CD4-positive, alpha-beta T cell treated with Interleukin-10 for 1 hour (primary cell): ENCODE measurements at places on chromosomes 12 and 14.

DNA sequence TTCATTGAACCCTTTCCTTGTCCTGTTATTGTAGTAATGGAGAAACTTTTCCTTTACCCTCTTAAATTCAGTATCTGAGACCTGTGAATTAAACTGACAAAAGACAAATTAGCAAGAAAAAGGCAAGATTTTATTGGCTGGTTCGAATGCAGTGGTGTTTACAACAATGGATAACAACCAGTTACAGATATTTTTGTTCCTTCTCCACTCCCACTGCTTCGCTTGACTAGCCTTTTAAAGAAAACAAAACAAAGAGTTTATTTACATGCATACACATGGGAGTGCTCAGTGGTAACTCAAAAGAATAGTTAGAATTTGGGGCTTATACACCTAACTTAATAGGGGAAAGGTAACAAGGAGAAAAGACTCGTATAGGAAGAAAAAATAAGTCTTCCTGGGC lies 37.0 kb upstream of the HECTD1 start:
- no peak for DNase-seq

DNA sequence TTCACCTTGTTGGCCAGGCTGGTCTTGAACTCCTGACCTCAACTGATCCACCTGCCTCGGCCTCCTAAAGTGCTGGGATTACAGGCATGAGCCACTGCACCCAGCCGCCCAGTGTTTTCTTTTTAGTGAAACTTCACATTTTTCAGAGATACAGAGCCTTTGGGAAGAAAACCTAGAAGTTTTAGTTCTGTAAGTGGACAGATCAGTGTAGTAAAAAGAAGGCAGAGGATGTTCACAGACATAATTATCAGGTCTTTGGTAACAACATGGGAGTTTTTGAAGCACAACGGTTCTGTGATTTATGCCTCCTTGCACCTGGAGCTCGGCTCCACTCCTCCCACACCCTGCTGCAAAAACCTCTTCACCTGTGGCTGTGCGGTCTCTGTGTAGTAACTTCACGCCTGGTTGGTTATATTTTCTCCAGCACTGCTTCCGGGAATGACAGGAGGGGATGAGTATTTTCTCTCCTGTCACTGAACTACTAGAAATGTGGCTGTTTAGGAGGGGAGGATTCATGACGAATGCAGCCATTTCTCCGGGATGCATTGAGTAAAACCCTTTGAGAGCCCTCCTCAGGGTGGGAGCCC lies 67.0 kb downstream of the ARF6 start:
- peak; percentile 33 for DNase-seq

DNA sequence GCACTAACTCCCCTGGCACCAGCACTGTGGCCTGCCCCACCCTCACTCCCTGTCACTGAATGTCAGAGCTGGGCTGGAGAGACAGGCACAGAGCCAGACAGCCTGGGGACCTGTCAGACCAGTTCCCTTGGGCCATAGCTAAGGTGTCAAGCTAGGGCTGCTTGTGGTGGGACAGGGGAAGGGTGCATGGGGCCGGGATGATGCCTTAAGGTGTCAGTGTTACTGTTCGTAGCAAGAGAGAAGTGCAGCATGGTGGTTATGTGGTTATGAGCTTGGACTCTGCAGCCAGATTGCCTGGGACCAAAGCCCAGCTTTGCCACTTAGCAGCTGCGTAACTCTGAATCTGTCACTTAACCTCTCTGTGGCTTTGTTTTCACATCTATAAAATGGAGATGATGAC lies 3.8 kb downstream of the RAPGEF3 start:
- DNase-seq: no peak

DNA sequence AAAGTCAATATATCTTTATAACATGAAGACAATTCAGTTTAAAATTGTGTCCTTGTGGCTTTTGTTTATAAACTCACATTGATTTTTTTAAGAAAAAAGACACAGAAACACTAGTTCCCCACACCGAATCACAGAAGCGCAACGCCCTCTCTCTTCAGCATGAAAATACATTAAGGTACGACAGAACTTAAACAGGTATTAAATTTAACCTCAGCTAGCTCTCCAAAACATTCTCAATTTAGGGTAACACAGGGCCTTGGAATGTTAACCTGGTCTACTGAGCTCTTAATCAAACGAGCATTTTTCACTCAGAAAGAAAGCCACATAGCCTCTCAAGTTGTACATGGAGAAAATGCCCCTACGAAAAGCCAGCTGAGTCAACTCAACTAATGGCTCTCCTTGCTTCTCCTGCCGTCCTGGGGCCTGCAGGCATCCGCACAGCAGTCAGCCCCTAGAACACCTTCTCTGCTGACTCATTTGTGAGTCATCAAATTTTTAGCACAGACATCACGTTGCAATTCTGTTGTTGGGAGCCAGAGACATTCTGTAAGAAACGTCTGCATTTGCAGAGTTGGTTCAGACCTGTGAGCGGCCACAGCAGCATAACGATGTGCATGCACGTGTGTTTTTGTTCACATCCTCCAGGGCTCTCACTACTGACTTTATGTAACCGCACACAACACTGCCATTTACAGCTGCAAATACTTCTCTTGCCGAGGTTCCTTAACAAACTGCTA lies 141.6 kb downstream of the ITPR2 start:
- no peak for DNase-seq

DNA sequence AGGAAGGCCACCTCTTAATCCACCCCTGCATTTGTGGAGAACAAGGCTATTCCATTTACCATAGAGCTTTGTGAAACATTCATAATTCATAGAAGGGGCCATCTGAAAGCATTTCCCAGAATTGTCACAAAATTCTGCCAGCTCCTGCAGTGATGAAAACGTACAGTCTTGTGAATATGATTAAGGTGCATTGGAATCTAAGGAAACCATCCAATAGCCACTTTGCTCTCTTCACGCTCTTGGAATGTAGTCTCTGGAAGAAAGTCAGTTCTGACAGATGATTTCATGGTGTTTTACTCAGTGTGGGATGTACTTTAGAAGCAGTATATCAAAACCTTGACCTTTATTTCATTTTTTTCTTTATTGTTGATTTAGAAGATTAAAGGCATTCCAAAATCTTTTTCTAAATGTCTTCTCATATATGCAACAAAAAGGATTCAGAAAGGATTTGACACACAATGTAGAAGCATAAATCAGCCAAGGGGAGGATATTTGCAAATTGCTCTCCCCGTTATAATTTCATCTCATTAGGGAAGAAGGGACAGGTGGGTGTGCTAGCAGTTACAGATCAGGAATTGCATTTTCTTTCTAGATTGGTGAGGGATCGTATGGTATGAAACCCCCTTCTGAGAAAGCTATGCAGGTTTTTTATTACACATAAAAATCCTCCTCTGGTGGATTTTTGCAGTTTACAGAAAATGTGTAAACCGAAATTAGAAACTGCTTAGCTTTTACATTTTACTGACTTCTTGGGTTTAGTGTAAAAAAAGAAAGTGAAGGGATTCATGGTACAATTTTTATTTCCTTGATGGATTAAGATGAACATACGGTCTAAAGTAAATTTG lies 390.2 kb downstream of the LRIG3 start:
- DNase-seq: no peak

DNA sequence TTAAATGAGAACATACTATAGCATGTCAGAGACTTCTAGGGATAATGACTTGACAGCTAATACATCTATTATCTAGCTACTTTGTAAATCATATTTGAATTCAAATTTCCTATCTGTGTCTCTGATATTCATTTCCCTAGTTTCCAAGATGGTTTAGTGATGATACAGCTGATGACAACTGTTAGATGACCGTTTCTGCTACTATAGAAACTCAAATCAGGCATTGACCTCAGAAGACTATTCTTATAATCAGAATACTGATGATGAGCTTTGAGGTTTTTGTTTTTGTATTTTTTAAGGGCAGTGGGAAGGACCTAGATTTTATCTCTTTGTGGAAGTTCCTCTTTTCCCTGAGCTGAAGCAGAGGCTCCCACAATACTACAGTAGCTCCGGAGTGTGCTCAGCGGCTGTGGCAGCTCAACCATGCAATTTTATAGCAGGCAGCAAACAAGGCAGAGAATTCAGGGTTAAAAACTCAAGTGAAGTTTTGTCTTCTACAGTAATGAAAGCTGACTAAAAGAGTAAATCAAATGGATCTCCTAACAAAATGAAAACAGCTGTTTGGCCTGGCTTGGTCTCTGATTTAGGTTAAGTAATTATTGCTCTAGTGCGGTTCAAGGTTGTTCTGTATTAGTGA lies 145.1 kb downstream of the SLC25A21 start:
- DNase-seq: no peak

- DNase-seq: no peak
Measured at GRCh38 chr12:78886719-78887407, 22.3 kb downstream of the SYT1 start.

DNA sequence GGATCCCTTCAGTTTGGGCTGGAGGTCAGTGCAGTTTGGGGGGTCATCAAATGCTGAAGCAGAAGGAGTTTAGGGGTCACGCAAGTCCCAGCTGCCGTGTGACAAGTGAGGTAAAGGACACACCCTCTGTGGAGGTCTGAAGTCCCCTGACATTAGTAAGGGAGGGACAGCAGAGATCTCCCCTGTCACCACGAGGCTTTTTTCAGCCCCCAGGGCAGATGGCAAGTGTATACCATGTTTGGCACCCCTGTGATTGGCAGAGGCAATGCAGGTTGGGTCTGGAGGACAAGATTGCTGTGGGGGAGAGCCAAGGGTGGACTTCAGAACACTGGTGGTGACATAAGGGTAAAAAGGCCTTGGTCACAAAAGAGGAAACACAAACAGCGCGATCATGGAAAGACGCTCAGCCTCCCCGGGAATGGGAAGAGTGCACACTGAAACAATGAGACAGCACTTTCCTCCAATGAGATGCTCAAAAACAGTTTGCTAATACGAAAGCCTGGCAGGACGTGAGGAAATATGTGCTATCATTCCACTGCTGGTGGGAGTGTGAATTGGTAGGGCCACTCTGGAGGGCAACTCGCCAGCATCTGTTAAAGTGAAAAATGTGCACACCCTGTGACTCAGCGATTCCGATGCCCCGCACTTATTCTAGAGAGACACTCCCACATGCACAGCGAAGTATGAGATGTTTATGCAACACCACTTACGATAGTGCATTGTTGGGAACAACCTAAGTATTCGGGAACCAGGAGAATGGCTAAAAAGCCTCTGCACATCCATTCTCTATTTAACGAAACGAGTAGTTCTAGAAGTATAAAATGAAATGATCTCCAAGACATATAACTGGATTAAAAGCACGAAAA lies 14.4 kb upstream of the CD27 start:
- no peak for DNase-seq
